NCI-H1436 (cell line): ENCODE measurements at places on chromosomes 2 and 18.

- no peak for DNase-seq
These were observed 12.4 kb downstream of the ATG4B start for GRCh38 chr2:241649927-241650326.

- DNase-seq: no peak
These were observed 38.9 kb upstream of the B3GNT2 start for GRCh38 chr2:62156861-62157496.

- peak; percentile 23 for DNase-seq
These were observed at the start of gene ATP8B1 for GRCh38 chr18:57803103-57803969. ATP8B1 (minus strand) TSS chr18:57803315; CDS start chr18:57731807, 71,508 bp downstream.

- no peak for DNase-seq
These were observed 10.5 kb upstream of the TMSB10 start for GRCh38 chr2:84894758-84895520.

GRCh38 chr2:46207591-46207990, 89.6 kb upstream of the EPAS1 start:
- no peak for DNase-seq

DNA sequence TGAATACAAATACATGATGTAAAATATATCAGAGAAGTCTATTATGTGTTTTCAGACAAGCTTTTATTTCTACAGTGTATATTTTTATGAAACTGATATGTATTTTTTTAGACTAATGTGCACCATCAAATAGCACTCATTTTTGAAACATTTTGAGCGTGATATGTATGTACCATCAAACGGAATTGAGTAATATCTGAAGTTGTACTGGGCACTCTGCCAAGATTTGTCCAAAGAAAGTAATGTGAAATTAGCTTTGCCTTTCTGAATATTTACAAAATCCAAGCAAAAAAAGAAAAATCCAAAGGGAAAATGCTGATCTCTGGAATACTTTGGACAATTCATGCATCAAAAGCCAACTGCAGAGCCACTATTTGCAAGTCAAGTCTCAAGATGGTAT, 972.0 kb downstream of the DPP10 start:
- no peak for DNase-seq

DNA sequence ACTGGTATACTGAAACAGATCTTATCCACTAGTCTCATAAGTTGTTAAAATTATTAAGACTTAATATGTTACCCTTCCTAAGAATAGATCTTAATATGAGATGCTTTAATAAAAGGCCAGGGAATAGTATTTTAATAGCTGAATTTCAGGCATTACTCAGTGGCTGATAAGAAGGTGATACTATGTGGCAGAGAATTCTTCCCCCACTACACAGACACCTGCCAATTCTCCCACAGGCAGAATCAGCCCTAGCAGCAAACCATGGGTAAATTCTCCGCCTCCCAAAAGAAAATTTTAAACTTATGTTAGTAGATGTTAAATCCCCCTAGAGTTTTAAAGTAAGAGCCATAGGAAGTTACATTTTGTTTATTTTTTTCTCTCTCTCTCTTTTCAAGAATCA, 888.8 kb downstream of the LRP1B start:
- no peak for DNase-seq

- DNase-seq: no peak
These were observed 56.0 kb downstream of the PARD6G start for GRCh38 chr18:80191264-80191663.

GRCh38 chr2:234331566-234331965, 165.3 kb downstream of the ARL4C start:
- no peak for DNase-seq

DNA sequence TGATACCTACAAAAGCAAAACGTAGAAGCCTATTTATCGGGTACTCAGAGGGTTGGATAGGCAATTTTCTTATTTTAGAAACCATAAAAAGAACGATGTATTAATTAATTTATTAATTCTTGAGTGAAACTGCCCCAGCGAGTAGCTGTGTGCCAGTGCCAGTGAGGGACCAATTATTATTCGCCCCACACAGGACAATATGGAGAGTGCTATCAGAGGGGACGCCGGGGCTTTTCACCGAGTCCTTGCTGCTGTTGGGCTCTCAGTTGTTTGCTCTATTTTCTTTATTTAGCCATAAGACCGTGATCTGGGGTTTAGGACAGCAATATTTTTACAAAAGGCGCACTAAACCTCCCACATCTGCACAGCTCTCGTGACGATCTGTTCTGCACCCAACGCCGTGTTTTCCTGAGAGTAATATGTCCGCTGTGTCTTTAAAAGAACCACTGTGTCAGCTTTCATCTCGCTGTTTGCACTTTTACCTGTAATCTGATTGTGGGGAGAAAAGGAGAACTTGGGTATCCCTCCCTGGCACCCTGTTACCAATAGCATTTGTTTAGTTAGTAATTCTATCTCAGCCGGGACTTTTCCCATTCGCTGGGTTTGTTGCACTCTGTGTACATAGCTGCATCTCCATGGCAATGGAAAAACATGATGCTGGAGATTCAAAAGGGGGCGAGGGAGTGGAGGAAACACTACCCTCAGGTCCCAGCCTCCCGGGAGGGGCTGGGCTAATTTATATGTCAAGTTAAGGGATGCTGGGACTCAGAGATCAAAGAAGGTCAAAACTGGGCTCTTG, 30.1 kb upstream of the ZNF516 start:
- DNase-seq: peak; percentile 86

- no peak for DNase-seq
These were observed 6.9 kb upstream of the POU3F3 start for GRCh38 chr2:104846786-104847585.

GRCh38 chr2:48439102-48439501, 90.9 kb upstream of the STON1 start:
- DNase-seq: no peak

DNA sequence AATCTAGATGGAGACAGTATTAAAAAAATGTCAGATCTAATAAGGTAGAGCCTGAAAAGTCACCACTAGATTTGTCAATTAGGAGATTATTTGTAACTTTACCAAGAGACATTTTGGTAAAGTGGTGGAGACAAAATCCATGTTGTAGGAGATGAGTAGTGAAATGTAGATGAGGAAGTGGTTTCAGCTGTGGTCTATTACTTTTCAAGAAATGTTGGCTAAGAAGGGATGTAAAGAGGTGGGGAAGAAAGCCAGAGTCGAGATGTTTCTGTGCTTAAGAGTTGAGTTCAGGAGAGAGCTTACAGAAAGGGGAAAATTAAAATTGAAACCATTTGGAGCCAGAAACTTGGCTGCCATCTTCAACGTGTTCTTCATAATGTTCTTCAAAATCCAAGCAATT, 22.2 kb downstream of the ACVR2A start:
- no peak for DNase-seq

- DNase-seq: no peak
These were observed 655 bp upstream of the MREG start for GRCh38 chr2:216014006-216014405.

DNA sequence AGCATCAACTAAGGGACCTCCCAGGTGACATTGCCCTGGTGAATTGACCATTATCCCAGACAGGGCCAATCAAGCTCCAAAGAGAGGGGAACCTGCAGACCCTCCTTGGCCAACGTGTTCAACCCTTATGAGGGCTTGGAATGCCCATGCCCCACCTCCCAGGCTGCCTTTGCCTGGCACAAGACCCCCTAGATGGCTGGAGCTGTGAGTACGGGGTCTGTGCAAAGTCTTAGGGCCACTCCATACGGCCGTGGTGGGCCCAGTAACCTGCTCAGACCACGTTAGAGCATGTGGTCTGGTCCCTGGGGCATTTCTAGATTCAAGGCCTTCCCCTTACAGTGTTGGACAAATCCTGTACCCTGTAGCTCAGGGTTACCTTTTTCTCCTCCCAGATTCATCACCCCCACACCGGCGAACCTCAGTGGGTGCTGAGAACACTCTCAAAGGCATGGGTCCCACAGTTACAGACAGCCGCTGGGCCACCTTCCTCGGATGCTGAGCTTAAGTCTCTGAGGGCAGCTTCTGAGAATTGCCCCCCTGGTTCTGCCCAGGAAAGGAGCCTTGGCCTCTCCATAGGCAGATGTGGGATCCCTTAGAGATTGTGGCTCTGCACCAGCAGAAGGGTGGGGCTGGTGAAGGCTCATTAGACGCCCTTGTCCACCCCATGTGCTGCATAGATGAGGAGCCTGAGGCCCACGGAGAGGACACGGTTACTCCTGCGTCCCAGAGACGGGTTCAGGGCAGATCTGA, 18.3 kb upstream of the KCNK3 start:
- no peak for DNase-seq

DNA sequence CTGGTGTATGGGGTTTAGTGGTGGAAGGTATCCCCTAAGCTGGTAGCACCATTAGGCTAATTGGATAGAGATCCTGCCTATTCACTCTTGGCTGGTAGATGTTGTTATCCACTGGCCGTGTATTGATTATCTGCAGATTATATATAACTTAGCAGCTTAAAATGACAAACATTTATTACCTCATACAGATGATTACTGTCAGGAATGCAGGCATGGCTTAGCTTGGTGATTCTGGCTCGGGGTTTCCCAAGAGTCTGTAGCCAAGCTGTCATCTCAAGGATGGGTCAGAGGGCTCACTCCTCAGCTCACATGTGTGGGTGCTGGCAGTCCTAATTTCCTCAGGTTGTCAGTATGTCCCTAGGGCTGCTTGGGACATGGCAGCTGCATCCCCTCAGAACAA, 465.8 kb downstream of the PARD3B start:
- no peak for DNase-seq

DNA sequence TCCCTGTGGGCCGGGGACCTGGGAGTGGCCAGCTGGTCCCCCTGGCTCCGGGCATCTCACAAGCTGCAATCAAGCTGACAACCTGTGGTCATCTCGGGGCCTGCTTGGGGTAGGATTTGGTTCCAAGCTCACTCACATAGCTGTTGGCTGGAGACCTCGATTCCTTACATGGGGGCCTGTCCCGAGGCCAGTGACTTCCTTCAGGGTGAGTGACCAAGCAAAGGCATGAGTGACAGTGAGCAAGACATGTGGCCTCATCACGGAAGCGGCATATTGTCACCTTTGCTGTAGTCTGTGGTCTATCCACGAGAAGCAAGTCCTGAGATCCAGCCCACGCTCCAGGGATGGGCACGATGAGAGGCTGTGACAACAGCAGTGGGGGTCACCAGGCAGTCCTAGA, 131.4 kb upstream of the ID2 start:
- no peak for DNase-seq

DNA sequence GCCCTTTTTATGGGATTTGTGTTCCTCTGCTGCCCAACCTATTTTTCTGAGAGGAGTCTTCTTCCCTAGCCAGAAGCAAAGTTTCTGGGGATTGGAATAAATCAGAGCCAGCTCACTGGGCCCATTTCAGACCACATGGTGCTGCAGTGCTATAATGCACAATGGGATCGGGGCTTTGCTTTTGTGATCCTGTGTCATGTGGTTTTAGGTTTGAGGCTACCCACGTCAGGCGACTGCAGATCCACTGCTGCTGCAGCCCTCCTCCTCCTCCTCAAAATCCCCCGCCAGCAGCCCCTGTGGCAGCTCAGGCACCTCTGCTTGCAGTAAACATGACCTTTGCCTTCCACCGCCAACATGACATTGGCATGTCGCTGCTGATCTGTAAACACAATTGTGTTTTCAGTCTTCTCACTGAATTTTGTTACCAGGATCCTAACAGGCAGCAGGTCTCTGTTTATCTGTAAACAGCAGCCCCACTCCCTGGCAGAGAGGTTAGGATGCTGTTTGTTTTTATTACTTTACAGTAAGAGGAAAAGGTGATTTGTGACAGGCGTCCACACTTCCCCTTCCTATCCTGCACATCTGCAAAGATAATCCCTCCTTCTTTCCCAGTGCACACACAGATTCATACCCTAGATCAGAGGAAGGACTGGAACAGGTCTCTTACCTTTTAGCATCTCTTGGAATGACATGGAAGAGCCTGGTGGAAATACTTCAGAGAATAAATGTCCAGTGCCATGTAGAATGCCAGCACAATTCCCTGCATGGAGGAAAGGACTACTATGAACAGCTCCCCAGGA, 130.8 kb downstream of the FOXI3 start:
- no peak for DNase-seq

DNA sequence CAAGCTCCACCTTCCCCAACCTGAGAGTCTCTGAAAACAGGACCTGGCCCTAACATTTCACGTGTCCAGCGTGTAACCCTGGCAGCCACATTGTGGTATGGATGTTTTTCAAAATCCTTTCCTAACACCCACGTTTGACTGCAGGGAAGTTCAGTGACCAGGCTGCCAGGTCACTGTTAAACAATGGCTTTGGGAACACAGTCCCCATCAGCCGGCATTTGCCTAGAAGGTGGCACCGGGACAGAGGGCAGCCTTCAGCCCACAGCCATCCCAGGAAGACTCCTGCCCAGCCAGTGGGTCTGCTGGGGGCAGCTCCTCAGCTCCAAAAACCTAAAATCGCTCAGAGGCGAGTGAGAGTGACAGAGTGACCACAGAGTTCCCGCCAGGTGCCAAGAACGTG, 140.2 kb downstream of the SH3BP4 start:
- no peak for DNase-seq

DNA sequence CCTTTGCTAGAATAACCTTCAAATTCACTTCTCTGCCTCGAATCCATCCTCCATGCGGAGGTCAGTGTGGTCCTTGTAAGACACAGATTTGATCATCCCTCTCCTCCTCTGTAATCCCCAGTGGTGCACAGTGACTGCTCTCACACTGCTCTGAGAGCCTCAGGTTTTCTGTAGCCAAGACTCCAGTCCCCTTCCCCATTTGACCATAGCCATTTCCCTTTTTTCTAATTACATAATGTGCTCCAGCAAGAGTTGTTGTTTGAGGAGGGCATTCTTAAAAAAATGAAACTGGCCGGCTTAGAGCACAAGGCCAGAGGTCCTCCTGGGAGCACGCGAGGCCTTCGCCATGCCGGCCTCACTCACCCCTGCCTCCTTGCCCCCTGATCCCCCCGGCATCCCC, 34.7 kb upstream of the LPIN1 start:
- DNase-seq: no peak

GRCh38 chr2:54053830-54054229, 61.6 kb upstream of the ACYP2 start:
- DNase-seq: no peak

DNA sequence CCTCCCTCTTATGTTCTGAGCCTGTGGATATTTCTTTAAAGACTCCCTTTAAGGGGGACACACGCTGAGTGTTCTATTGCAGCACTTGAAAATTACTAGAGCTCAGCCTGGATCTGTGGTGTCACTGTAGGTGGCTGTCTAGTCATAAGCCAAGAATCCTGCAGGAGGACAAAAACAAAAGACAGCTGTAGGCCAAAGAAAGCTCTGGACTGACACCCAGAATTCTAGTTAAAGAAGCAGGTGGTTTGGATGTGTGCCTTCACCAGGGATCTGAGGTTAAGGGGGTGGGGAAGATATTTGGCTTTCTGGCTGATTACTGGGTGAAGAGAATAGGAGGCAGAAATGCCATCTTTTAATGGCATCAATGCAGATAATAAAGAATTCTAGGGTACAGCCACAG, 842.5 kb upstream of the NXPH2 start:
- DNase-seq: no peak

GRCh38 chr2:138030459-138030858, 66.2 kb downstream of the HNMT start:
- no peak for DNase-seq

DNA sequence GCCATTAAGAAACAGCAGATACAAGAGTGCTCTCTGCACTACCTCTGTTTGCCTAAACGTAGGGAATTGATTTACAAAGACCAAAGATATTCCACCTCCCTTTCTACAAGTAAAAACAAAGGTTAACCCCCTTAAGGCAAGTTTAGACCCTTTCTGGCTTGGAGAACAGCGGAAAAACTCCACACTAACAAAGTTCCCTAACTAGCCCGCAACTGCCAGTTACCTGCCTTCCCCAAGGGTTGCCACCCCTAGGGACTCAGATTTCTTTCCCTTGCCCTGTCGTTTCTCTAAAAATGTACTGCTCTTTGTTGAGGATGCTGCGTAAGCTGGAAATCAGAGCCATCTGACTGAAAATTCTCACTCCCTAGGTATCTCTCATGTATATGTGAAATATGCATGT, 627.5 kb upstream of the SOX11 start:
- DNase-seq: no peak
